CD4-positive, alpha-beta T cell (primary cell): ENCODE measurements at places on chromosomes 7 and 10.
A peak's percentile ranks its signal among the peaks of the same experiment; 100 is the strongest.

- no peak for DNase-seq
Measured at GRCh38 chr7:107322015-107322414, 147.8 kb upstream of the GPR22 start.

DNA sequence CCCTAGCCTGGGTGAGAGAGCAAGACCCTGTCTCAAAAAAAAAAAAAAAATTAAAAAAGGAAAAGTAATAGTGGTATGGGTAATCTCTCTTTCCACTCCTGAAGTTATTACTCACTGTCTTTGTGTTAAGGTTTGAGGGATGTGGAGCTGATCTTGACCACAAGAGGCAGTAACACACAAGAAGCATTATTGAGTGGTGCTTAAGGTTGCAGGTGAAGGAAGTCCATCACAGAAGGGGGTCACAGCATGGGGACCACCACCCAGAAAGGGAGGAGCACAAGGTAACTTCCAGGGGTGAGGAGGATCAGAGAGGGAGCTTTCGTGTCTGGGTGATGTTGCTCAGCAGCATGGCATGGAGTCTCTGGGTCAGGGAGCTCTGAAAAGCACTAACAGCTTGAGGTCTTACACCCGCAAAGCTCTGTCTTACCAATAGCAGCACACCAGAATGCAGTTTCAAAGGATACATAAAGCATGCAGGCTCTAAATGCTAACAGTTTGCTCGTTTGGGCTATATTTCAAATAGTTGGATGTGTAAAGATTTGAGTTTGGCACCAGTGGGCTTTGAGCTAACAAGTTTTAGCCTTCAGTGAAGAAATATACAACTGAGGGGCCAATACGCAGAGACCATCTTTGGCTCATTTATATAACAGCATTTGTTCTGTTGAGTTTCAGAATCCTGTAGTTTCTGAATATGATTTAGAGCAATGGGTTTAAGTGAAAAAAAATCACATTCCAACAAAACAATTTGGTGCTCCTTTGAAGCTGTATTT, 100.4 kb upstream of the DNAJC1 start:
- DNase-seq, result no peak

- DNase-seq, result peak; percentile 50
Measured at GRCh38 chr7:131556053-131556908, at the start of gene PODXL. Gene PODXL (minus strand): TSS chr7:131556628. CDS start chr7:131556359, 269 bp downstream.

DNA sequence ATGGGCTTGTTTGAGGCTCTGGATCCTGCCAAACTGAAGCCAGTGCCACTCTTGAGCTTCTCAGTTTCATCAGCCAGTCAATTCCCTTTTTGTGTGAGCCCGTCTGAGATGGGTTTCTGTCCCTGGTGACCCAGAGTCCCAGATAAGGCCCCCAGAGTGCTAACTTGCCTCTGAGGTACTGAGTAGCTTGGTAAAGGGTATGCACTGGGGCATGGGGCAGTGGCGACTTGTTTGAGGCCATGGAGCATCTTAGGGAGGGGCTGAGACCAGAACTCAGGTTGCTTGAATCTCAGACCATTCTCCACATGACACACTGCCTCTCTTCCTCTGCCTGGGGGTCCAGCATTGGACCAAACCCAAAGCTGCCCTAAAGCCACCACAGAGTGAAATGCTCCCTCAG, 35.2 kb upstream of the NANOS1 start:
- DNase-seq, result no peak

DNA sequence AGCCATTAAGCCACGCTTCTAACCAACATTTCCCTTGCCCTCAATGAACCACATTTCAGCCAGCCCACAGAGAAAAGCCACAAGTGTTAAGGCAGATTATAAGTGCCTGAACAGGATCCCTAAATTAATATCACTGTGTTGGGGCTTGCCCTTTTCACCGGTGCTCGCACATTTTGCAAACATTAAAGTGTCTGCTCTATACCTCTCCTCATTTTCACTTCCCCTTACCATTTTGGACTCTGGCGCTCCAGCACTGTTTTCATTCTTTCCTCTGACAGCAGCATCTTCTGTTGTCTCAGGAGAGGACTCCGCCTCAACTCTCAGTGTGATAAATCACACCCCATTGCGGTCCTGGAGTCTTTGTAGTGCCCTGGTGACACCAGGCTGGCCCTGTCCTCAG, 274.2 kb downstream of the BAMBI start:
- DNase-seq, result no peak

- no peak for DNase-seq
Measured at GRCh38 chr10:96609510-96609909, 22.7 kb upstream of the TM9SF3 start.

- DNase-seq, result no peak
Measured at GRCh38 chr7:151695951-151696541, 176.4 kb upstream of the RHEB start.

DNA sequence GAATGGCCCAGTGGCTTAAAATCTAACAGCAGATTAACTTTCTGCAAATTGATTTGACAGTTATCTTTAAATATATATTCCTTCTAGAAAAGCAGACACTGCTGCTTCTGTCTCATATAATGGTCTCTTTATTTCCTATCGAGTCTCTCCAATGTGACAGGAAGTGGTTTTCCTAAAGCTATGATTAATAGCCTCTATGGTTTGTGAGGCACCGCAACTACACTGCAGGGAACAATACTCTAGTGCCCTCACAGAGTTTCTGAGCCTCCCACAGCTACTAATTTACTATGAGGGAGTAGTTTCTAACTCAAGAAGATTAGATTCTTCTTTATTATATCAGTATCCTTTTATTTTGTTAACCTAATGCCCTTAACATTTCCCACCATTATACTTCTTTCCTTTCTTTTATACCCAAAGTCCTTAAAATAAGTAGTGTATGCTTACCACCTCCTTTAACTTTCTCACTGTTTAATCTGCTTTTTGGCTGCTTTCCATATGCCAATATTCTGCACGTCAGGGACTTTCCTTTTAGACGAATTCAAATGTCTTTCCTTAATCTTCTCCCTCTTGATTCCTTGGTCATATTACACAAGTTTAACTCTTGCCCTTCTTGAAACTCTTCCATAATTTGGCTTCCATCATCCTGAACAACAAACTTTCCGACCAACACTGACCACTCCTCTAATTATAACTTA, 23.8 kb upstream of the AHR start:
- no peak for DNase-seq

DNA sequence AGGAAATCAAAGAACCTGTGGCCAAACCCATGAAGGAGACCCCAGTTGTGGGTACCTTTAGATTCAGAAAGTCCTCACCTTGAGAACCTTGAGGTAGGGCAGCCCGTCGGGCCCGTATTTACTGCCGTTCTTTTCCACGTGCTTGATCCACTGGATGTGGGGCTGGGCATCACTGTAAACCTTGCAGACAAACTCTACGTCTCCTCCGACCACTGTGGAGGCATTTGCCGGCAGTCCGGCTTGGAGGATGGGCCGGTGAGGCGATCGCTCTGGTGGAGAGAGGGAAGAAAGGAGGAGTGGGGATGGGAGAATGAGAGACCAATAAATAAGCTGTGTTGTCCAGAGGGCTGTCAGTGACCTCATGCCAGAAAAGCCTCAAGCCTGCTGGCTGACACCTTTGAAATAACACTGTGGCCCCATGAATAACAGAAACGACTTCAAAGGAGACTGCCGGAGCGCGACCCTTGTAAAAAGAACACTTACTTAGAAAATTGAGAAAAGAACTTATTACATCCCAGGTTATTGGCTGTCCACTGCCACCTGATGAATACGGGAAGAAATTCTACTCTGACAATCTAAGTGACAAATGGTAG, 78.2 kb downstream of the FGFR2 start:
- DNase-seq, result no peak

DNA sequence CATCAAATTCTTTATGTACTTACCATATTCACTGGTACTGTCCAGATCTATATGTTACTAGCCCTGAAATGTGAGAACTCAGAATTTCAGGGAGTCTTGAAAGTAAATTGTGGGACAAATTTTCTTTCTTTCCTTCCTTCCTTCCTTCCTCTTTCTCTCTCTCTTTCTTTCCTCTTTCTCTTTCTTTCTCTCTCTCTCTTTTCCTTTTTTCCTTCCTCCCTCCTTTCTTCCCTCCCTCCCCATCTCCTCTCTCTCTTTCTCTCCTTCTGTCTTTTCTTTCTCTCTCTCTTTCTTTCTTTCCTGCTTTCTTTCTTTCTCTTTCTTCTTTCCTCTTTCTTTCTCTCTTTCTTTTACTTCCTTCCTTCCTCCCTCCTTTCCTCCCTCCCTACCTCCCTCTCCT, 257.4 kb upstream of the CSTF2T start:
- DNase-seq, result no peak

DNA sequence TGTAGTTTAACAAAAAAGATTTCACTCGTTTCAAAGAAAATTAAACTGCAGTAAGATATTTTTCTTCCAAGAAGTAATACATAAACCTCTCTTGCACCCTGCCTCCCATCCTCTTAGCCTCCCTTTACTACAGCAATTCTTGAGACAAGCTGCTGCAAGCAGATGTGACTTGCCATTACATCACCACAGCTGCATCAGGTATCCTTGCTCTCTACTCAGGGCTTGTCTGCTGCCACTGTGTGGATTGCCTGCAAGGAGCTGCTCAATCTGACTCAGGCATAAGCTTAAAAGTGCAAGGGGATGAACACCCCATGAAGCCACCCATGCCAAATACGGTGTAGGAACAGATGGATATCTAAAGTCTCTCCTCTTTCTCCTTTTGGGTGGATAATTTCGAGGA, 609.9 kb downstream of the DNAJB9 start:
- DNase-seq, result no peak

DNA sequence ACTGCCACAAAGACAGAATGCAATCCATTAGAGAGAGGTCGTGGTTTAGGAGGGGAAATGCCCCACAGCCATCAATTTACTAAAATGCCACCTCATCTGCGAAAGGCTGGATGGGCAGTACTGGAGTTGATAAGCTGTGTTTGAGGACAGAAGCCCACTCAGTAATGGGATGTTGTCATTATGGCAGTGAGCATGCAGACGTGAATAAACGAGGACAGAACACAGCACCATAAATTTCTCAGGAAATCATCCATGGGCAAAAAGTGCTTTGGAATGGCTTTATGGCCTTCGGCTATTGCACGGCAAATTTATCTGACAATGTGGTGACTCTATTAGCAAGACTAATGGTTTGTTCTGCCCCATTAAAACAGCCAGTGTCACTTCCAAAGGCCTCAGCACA, 15.9 kb upstream of the C10orf53 start:
- no peak for DNase-seq

- DNase-seq, result no peak
Measured at GRCh38 chr10:22833781-22834180, 94.1 kb upstream of the ARMC3 start.

- no peak for DNase-seq
Measured at GRCh38 chr10:117942226-117942625, 104.5 kb downstream of the RAB11FIP2 start.

GRCh38 chr10:19290770-19291169, 242.2 kb downstream of the MALRD1 start:
- no peak for DNase-seq

DNA sequence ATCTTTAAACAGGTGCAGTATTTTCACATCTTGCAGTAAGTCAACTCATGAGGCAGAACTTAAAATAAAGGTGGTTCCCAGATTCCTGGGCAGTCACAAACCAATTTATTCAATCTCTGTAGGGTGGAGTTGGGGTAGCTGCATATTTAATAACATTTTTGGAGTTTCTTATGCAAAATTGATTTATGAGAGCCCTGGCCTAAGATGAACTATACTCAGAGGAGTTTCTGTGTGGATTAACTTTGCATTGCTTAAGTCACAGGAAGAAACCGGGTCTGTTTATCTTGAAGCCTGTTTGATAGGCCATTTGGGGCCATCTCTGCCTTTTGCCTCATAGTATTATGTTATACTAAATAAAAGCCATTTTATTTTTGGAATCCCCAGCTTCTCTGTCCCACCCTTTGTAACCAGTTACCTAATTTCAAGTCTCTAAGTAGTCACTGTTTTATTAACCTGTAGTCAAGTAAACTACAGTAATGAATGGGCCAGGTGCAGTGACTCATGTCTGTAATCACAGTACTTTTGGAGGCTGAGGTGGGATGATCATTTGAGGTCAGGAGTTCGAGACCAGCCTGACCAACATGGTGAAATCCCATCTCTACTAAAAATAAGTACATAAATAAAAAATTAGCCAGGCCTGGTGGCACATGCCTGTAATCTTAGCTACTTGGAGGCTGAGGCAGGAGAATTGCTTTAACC, 104.4 kb upstream of the FAM3C start:
- no peak for DNase-seq

- no peak for DNase-seq
Measured at GRCh38 chr10:50362547-50363125, 111.3 kb upstream of the ASAH2 start.

- DNase-seq, result peak; percentile 70
Measured at GRCh38 chr10:126041804-126042231, 145.5 kb downstream of the FANK1 start.

GRCh38 chr7:144379776-144380384, 23.6 kb downstream of the NOBOX start:
- DNase-seq, result no peak

DNA sequence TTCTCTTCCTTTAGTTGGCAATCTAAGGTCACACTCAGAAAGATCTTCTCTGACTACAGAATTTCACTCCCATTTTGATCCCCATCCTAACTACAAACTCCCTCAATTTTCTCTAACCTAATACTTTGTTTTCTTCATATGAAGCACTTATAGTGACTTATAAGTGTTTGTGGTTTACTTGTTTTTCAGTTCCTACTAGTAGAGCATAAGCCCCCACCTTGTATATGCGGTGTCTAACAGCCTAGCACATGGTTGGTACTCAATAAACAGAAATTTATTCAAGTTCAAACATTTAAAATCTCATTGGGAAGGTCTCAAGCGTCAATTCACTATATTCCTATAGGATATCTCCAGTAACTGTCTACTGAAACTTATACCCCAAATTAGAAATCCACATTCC, 35.2 kb downstream of the ANKRD26 start:
- DNase-seq, result no peak

GRCh38 chr10:11236234-11236633, 218.6 kb downstream of the CELF2 start:
- no peak for DNase-seq

- DNase-seq, result no peak
Measured at GRCh38 chr7:88540012-88540411, 219.5 kb upstream of the ZNF804B start.

- DNase-seq, result no peak
Measured at GRCh38 chr10:123245264-123245663, 91.1 kb downstream of the BUB3 start.

DNA sequence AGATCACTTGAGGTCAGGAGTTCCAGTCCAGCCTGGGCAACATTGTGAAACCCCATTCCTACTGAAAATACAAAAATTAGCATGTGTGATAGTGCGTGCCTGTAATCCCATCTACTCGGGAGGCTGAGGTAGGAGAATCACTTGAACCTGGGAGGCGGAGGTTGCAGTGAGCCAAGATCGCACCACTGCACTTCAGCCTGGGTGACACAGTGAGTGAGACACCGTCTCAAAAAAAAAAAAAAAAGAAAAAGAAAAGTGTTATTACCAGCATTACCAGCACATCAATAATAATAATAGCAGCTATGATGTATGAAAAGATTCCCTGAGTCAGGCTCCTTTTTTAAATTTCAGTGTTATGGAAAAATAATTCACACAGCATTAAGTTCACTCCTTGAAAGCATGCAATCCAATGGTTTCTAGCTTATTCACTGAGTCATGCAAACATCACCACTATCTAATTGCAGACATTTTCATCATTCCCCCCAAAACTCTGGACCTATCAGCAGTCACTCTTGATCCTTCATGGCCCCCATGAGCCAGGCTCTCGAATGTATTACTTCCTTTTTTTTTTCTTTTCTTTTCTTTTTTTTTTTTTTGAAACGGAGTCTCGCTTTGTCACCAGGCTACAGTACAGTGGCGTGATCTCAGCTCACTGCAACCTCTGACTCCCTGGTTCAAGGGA, 228.4 kb downstream of the FANK1 start:
- DNase-seq, result no peak

- no peak for DNase-seq
Measured at GRCh38 chr7:25619963-25620799, 391.9 kb upstream of the NPVF start.
